Left renal cortex interstitium (tissue), 4 donors: ENCODE measurements at places on chromosomes 5 and 9. TPM values are rescaled to one million over a fixed set of nuclear protein-coding genes. Genes with fewer than 3 reads are reported as not detected.

Gene TXNDC8
- not detected for polyA plus RNA-seq

DNA sequence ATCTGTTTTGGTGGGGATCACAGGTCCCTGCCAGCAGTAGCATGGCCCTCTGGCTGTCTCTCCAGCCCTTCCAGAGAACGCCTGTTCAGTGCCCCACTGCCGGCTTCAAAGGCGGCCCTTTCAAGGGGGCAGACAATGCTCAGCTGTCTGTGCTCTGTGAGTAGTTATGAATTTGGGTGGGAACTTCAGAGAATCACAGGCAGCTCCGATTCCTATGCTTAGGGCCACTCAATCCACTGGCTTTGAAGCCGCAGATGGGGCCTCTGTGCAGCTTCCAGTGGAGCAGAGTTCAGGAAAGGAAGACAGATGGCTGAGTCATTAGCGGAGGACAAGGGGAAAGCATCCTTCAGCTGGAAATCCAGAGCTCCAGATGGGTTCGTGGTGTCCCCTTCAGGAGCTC is 42.4 kb downstream of the NKX2-5 start:
- DNase-seq: no peak

GRCh38 chr5:145750199-145750598 is 84.9 kb downstream of the PRELID2 start:
- DNase-seq: no peak

- DNase-seq: no peak
Observed at GRCh38 chr9:38685535-38685934, 34.4 kb downstream of the FAM240B start.

DNA sequence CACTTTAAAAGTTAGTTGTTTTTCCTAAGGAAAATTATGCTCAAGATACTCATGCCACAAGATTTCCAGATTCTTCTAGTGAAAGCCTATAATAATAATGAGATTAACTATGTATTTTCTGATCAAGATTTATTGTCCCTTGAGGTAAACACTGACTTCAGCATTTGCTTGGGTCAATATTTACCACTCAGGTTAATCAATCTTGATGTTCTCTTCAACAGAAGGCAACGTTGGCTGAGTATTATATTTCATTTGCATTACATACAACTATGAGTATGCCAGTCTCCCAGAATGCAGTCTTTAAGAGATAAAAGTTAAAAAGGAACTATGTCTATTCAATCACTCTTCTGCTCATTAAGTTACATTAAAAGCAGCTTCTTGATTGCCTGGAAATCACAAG is 115.6 kb downstream of the GPR21 start:
- DNase-seq: no peak

DNA sequence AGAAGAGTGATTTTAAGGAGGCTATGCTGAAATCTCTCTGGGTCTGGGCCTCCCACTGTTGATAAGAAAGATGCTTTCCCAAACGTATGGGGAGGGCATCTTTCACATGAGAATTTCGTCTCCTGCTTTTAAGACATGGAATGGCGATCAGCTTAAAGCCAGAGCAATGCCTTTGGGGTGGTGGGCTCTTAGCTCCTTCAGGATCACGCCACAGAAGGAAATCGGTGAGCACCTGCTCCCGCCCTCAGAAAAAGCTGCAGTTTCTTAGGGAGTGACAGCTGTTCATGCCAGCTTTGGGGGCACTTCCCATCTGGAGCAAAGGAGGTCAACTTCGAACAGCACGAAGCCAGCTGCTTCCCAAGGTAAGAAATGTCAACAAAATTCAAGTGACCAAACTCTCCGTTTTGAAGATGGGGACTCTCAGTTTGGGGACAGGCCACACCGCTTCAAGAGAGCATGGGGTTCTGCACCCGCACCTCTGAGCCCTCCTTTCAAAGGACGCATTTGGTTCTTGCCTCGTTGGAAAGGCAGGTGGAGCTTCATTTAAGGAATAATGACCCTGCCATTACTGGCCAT is 39.0 kb downstream of the TRIP13 start:
- no peak for DNase-seq

Gene FAM78A
- 2.8 TPM for polyA plus RNA-seq
